ENCODE measurements at places on chromosomes 2 and 18. TPM values are rescaled to one million over a fixed set of nuclear protein-coding genes. Genes with fewer than 3 reads are reported as not detected.

The RAB17 gene
- 7.3 TPM for total RNA-seq

GRCh38 chr2:195934484-195934883 lies 134.2 kb downstream of the DNAH7 start:
- DNase-seq: no peak

DNA sequence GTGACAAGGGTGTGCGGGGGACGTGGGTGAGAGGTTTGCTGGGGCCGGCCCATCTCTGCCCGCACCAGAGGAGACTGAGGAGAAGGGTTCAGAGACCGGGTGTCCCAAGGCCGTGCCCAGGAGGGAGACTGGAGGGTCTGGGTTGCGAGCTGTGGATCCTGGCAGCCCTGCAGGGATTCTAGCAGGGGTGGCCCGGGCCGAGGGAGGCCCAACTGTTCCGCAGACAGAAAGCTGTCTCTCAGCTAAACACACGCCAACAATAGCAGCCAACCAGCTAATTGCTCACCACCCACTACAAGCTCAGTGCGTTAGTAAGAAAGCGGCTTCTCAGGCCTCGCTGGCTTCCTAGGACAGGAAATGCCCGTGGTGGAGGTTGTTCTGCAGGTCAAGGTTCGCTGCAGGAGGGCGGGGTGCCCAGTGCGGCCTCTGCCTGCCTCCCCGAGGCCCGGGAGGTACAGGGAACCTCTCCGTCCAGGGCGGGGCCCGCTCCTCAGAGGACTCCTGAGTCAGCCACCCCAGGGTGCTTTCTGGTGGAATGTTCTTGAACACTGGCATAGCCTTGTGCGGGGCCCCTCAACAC lies 282.0 kb upstream of the PXDN start:
- no peak for DNase-seq

- DNase-seq: no peak
Measured at GRCh38 chr18:49621717-49622351, 60.0 kb downstream of the LIPG start.

The STPG4 gene
- not detected for total RNA-seq

Measured in heart left ventricle (tissue), 16 donors.